ENCODE measurements at places on chromosomes 6 and 20. TPM values are rescaled to one million over a fixed set of nuclear protein-coding genes. Genes with fewer than 3 reads are reported as not detected.

GRCh38 chr20:55569084-55569483 lies 436.2 kb downstream of the CBLN4 start:
- no peaks in the 10 kb centered on the region for H3K36me3 ChIP-seq
- H3K4me3 ChIP-seq = no peak overlapping the region
- H3K27ac ChIP-seq = no peak overlapping the region
- no peaks in the 10 kb centered on the region for H3K4me1 ChIP-seq

DNA sequence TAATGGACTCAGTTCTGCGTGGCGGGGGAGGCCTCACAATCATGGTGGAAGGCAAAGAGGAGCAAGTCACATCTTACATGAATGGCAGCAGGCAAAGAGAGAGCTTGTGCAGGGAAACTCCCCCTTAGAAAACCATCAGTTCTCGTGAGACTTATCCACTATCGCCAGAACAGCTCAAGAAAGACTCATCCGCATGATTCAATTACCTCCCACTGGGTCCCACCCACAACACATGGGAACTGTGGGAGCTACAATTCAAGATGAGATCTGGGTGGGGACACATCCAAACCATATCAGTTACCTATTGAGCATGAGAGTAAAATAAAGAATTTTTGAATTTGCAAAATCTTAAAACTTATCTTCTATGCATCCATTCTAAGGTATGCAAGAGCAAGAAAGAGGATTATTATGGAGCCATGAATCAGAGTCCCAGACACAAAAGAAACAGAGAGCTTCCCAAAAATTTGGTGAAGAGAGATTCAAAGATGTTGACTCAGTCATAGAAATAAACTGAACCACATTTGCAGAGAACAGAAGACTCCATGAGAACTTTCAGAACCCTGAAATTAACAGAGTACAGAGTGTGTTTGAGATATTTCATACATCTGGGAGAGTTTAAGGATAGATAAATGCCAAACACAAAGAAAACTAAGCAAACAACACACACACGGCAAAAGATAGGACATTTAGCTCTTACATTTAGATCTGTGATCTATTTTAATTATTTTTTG lies 17.1 kb upstream of the MOXD1 start:
- H3K27ac ChIP-seq = no peak overlapping the region
- no peak overlapping the region for H3K4me3 ChIP-seq
- H3K36me3 ChIP-seq = no peaks in the 10 kb centered on the region
- no peak for DNase-seq
- H3K27me3 ChIP-seq = no peaks in the 10 kb centered on the region

DNA sequence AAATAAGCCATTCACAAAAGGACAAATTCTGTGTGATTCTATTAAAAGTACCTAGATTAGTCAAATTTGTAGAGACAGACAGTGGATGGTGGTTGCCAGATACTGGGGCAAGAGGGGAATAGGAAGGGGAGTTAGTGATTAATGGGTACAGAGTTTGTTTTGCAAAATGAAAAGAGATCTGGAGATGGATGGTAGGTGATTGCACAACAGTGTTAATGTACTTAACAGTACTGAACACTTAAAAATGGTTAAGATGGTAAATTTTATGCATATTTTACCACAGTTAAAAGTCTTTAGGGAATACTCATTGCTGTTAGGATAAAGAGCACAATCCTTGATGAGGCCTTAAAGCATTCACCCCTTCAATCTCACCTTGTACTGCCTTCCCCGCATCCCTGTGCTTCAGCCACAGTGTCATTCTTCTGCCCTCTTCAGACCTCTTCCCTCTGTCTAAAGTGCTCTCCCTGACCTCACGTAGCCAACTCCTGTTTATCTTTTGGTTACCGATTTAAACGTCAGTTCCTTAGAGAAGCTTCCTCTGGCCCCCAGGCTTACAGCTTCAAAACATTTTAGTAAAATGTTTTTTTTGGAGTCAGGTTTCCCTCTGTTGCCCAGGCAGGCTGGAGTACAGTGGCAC lies 11.8 kb downstream of the PSMF1 start:
- no peak overlapping the region for H3K4me3 ChIP-seq
- H3K27me3 ChIP-seq = no peaks in the 10 kb centered on the region
- DNase-seq = no peak
- peaks cover 70% of the 10 kb centered on the region for H3K36me3 ChIP-seq
- H3K4me1 ChIP-seq = no peaks in the 10 kb centered on the region

DNA sequence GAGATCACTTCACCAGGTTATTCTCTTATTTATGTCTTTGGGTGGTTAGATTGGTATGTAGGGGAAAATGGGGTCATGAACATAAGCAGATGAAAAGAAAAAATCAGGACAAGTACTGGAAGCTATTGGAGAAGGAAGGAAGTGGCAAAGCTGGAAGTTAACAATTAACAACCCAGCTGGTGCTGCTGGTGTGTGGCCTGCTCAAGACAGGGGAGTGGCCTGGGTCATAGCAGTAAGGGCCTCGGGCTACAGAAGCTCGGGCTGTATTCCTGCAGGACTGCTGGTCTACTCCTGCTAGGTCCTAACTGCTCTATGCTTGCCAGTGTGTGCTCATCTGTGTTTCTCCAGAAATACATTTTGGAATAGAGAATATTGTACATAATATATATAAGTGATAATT lies 19.6 kb downstream of the MYLIP start:
- DNase-seq = peak; percentile 86
- H3K27me3 ChIP-seq = no peaks in the 10 kb centered on the region
- H3K4me3 ChIP-seq = no peak overlapping the region
- H3K36me3 ChIP-seq = peaks cover 5% of the 10 kb centered on the region

DNA sequence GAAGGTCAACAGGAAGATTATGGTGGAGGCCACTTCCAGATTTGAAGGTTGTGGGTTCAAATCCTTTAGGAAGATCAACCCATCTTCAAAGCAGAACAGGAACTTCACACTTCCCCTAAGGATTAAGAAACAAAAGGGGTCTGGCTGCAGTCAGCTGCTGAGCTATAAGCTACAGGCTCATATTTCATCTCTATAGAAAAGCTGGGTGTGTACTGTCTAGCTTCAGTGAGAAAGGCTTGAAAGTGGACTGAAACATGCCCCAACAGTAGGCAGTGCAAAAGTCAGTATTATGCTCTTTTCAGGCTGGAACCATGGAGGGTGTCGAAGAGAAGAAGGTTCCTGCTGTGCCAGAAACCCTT lies 60.1 kb upstream of the SPDEF start:
- H3K27ac ChIP-seq = no peak overlapping the region
- no peaks in the 10 kb centered on the region for H3K4me1 ChIP-seq
- H3K4me3 ChIP-seq = no peak overlapping the region
- peaks cover 2% of the 10 kb centered on the region for H3K36me3 ChIP-seq
- no peak for DNase-seq
- H3K27me3 ChIP-seq = no peaks in the 10 kb centered on the region

- no peak overlapping the region for H3K27ac ChIP-seq
- no peaks in the 10 kb centered on the region for H3K36me3 ChIP-seq
- H3K27me3 ChIP-seq = no peaks in the 10 kb centered on the region
- no peaks in the 10 kb centered on the region for H3K4me1 ChIP-seq
- H3K4me3 ChIP-seq = no peak overlapping the region
- no peak for DNase-seq
Observed at GRCh38 chr6:33874136-33874760, 70.4 kb upstream of the MLN start.

DNA sequence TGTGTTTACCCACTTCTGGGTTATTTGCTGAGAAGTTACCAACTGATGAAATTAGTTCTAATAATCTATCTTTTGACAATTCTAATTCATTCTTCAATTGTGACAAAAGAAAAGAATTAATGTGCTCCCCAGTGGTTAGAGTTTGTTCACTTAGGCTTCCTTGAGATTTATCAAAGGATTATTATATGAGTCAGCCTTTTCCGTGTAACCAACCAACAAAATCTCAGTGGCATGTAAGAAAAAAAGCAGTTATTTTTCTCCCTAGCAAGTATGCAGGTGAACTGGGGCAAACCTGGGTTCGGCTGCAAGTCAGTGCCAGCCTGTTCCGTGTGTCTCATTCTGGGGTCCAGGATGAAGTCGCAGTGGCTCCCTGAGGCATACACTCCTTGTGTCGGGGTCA lies 28.8 kb upstream of the HIVEP1 start:
- no peaks in the 10 kb centered on the region for H3K27me3 ChIP-seq
- H3K36me3 ChIP-seq = no peaks in the 10 kb centered on the region
- no peak overlapping the region for H3K27ac ChIP-seq
- no peaks in the 10 kb centered on the region for H3K4me1 ChIP-seq
- H3K4me3 ChIP-seq = no peak overlapping the region

- no peak for DNase-seq
Observed at GRCh38 chr6:12116264-12116800, 104.2 kb downstream of the HIVEP1 start.

DNA sequence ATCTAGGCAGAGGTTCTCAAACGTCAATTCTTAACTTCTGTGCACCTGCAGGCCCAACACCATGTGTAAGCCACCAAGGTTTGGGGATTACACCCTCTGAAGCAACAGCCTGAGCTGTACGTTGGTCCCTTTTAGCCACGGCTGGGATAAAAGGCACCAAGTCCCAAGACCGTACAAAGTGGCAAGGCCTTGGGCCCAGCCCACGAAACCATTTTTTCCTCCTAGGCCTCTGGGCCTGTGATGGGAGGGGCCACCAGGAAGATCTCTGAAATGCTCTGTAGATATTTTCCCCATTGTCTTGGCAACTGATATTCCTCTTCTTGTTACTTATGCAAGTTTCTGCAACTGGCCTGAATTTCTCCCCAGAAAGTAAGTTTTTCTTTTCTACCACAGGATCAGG lies 4.5 kb upstream of the FAM184A start:
- no peaks in the 10 kb centered on the region for H3K27me3 ChIP-seq
- no peak for DNase-seq
- no peaks in the 10 kb centered on the region for H3K4me1 ChIP-seq
- H3K27ac ChIP-seq = no peak overlapping the region

The LAMA5 gene
- total RNA-seq = 342 TPM

The PPP1R14C gene
- total RNA-seq = 15.8 TPM

The TRIM15 gene
- total RNA-seq = 2.2 TPM

The SLC35D3 gene
- total RNA-seq = not detected

The SMLR1 gene
- 0.16 TPM for total RNA-seq

The MYLK4 gene
- total RNA-seq = 1.3 TPM

The SYNCRIP gene
- 109 TPM for total RNA-seq

The HAO1 gene
- not detected for total RNA-seq
